ENCODE measurements at places on chromosomes 3 and 15.

DNA sequence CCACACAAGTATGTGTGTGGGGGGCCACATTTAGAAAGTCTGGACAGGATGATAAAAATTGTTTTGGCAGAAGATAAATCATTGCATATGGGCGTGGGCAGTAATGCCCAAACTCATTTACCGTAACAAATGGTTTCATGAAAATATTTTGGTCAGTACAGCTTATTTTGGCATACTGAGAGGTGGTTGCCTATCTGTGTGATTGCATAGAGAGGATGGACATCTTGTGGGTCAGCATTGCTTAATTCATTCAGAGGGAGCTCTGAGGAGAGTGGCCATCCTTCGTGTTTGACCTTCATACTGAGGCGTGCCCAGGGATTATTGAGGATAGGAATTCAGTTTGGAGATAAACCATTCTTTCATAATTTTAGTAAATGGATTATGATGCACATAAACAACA is 162.5 kb downstream of the GAP43 start:
- no peak for DNase-seq

DNA sequence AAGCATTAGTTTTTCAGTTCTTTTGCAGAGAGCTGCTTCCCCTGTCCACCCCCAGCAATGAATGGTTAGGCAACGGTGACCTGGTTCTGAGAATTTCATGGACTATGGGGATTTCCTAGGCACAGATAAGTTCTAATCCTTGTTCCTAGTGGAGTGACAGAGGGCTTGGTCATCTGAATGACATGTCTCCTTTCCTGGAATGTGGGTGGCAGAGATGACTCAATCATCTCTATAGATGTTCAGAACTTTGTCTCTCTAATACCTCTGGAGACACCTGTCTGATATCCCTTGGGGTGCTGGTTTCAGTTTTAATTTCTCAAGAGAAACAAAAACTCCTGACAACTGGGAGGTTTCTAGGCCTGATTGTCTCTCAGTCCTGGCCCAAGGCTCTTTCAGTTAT is 10.4 kb downstream of the PLA2G4E start:
- DNase-seq, result no peak

- no peak for DNase-seq
Measured at GRCh38 chr3:41601404-41601987, 360.4 kb downstream of the ULK4 start.

- DNase-seq, result no peak
Measured at GRCh38 chr3:105365391-105366325, 1.1 kb upstream of the ALCAM start.

GRCh38 chr3:57903124-57903890 is 104.9 kb upstream of the FLNB start:
- DNase-seq, result no peak

Measured in GM04503 (cell line).